HepG2 (cell line): ENCODE measurements at places on chromosomes 13 and 19. TPM values are rescaled to one million over a fixed set of nuclear protein-coding genes. Genes with fewer than 3 reads are reported as not detected.
A peak's percentile ranks its signal among the peaks of the same experiment; 100 is the strongest.

DNA sequence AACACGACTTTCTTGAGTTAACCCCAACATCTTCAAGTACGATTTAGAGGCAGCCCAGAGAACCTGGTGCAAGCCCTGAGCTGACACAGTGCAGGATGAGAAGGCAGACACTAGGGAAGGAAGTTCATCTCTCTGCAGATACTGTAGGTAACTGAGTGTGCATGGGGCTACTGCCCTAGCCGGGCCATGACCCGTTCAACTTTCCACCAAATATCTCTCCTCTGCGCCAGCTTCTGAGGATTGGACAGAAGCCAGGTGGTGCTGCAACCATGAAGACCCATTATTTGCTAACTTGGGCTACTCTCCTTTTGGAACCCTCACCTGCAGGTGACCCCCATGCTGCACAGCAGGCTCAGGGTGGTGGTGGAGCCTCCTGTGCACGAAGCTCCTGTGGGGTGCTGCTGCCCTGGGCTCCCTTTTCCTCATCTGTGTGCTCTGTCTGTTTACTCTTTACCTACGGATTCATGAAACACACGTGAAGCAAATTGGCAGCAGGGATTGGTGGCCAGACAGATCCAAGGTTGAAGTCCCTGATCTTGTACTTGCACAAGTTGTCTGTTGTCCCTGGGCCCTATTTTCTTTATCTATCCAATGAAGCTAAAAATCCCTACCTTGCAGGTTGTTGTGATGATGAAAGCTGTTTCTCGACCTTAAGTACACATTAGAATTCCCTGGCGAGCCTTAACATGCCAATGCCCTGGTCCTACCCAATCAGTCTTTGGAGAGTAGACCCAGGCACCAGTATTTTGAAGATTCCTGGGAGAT, 227.8 kb downstream of the LACC1 start:
- DNase-seq, result peak; percentile 2

DNA sequence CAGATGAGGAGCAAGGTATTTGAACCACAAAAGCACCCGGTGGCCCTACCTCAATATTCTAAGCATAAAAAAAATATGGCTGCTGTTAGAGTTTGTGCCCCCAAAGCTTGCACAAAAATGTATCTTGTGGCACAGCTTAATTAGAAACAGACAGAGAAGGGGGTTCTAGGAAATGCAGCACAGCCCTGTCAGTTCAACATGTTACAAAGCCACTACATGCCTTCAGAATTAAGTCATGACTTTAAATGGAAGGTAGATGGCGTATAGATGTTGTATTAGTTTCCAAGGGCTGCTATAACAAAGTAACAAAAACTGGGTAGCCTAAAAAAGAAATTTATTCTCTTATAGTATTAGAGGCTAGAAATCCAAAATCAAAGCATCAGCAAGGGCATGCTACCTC, 703.8 kb downstream of the DIAPH3 start:
- no peak for DNase-seq

GRCh38 chr13:41505209-41505835, 48.0 kb downstream of the RGCC start:
- no peak for DNase-seq

Gene GIPR
- 0.15 TPM in 1 of 2 replicates, not detected in the other for total RNA-seq
